ENCODE measurements at places on chromosomes 7 and 10. TPM values are rescaled to one million over a fixed set of nuclear protein-coding genes. Genes with fewer than 3 reads are reported as not detected.

STEAP4 gene
- not detected for total RNA-seq

- no peak for DNase-seq
- no peak overlapping the region for H3K27ac ChIP-seq
- no peaks in the 10 kb centered on the region for H3K27me3 ChIP-seq
- H3K36me3 ChIP-seq = no peaks in the 10 kb centered on the region
These were observed 109.6 kb downstream of the GPR37 start for GRCh38 chr7:124655990-124656389.

DNA sequence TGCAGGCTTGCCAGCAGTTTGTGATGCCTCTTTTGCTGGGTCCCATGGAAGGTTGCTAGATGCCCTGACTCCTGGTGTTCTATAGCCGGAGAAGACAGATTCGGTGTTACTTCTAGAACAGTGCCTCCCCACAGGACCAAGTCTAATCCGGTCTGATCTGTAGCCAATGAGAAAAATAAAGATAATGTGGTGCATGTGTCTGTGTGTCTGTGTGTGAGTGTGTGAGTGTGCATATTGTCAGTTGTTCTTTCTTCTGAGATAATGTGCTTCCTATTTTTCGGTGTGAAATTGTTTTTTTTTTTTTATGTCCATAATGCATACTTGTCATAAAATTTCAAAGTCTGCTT lies 29.7 kb upstream of the ZNRF2 start:
- no peak overlapping the region for H3K27ac ChIP-seq
- H3K27me3 ChIP-seq = no peaks in the 10 kb centered on the region
- peaks cover 2% of the 10 kb centered on the region for H3K36me3 ChIP-seq
- peaks cover 12% of the 10 kb centered on the region for H3K4me1 ChIP-seq
- no peak for DNase-seq

DNA sequence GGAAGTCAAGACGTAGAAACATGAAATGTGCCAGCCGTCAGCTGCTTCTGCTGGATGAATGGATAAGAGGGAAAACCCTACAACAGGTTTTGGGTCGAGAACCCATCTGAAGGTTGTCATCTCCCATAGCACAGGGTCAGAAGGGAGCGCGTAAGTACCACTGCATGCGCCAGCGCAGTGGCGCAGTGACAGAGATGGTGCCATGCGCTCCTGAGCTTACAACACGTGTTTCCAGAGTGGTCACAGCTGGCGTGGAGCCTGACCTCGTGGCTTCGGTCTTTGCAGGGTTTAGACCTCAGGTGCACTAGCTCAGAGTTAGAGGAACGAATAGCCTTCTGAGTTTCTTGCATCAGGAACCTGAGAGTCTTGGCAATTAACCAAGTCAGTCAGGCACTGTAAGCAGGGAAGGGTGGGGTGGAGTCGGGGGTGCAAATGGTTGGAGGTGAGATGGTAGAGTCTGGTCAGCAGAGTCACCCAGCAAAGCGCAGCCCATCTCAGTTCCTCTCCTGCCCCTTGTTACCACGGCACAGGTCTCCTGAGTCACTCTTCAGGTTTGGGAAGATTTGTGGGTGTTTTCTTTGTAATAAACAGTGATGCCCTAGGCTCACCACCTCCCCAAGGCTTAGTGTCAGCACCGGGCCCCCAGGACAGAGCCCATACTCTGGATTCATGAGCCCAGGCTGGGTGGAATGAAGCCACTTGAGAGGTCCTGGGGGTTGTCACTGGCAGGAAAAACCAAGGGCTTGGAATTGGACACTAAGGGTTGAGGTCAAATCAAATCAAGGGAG lies 84.1 kb upstream of the PPIF start:
- no peak overlapping the region for H3K27ac ChIP-seq
- no peaks in the 10 kb centered on the region for H3K36me3 ChIP-seq
- peaks cover 16% of the 10 kb centered on the region for H3K4me1 ChIP-seq
- no peak for DNase-seq
- no peaks in the 10 kb centered on the region for H3K27me3 ChIP-seq

DNA sequence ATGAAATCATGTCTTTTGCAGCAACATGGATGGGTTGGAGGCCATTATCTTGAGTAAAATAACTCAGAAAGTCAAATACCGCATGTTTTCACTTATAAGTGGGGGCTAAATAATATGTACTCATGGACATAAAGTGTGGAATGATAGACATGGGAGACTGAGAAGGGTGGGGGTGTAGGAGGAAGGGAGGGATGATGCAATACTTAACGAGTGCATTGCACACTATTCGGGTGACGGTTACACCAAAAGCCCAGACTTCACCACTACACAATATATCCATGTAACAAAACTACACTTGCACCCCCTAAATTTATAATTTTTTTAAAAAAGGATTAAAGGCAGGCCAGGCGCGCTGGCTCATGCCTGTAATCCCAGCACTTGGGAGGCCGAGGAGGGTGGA lies 13.6 kb downstream of the LGI1 start:
- no peak overlapping the region for H3K4me3 ChIP-seq
- H3K27me3 ChIP-seq = peaks cover 10% of the 10 kb centered on the region
- no peak for DNase-seq
- no peak overlapping the region for H3K27ac ChIP-seq

- H3K4me1 ChIP-seq = no peaks in the 10 kb centered on the region
- DNase-seq = no peak
- H3K4me3 ChIP-seq = no peak overlapping the region
- no peaks in the 10 kb centered on the region for H3K27me3 ChIP-seq
- no peak overlapping the region for H3K27ac ChIP-seq
- no peaks in the 10 kb centered on the region for H3K36me3 ChIP-seq
These were observed 216.9 kb downstream of the C7orf25 start for GRCh38 chr7:42694894-42695507.

DNA sequence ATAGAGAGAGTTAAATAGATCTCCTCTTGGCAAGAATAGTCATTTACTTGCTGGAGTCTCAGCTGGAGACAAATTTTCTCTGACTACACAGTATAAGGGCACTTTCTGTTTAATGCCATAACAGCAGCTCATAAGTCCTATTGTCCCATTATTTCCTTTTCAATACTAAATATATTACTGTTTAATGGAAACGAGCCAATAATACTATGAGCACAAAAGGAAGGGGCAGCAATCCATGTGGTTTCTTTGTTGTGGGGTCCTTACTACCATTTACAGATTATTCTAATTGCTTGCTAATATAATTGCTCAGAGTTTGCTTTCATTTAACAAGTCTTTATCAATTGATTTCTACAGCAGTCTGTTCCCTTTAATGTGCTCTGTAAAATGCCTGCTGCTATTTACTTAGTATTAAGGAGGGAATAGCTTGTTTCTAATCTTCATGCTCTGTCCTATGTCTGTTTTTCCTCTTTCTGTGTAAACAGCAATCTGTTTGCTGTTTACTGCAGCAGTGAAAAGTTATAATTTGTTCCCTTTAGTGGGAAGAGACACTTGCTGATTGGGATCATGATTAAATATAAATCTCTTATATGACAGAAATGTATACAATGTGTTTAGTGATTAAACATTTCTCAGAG lies 296.2 kb upstream of the SMIM30 start:
- H3K27me3 ChIP-seq = peaks cover 2% of the 10 kb centered on the region
- no peak for DNase-seq
- no peak overlapping the region for H3K27ac ChIP-seq
